ENCODE measurements at places on chromosomes 6 and 20.

DNA sequence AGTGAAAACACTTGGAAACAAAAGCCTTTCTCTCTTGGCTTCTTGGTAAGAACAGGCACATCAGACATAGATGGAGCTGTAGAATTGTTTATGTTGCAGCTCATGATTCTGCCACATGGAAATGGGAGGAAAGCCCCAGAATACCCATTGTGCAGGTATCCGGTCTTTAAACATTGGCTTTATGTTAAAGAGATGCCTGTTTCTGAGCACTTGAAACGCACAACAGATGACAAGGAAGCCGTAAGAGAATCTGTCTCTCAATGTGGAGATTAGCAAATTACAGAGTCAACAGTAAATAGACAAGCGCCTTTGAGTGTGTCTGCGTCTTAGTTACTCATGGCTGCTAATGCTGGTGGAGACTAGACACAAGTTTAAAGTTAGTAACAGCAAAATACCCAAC, 10.5 kb downstream of the TNFAIP3 start:
- no peak for DNase-seq

- DNase-seq, result peak; percentile 25
These were observed 4.0 kb upstream of the PTPN1 start for GRCh38 chr20:50506270-50506579.

- no peak for DNase-seq
These were observed 46.2 kb downstream of the EDN1 start for GRCh38 chr6:12336121-12336971.

GRCh38 chr6:102150549-102150948, 757.0 kb downstream of the GRIK2 start:
- DNase-seq, result no peak

GRCh38 chr20:31922588-31922987, 29.3 kb downstream of the PDRG1 start:
- no peak for DNase-seq

DNA sequence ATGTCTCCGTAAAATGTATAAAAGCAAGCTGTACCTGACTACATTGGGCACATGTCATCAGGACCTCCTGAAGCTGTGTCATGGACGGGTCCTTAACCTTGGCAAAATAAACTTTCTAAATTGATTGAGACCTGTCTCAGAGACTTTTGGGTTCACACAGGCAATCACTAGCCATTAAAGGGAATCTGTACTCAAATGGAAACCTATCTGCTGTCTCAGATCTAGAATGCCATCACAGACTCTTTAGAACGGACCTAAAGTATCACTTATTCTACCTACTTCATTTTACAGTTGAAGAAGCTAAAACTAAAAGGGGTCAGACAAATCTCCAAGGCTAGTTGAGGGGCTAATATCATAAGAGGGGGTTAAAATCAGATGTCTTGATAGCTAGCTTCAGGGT, 11.1 kb downstream of the SAMD3 start:
- no peak for DNase-seq

GRCh38 chr6:132368916-132369481, 32.3 kb downstream of the MOXD1 start:
- no peak for DNase-seq

GRCh38 chr6:162443101-162443500, 284.5 kb downstream of the PRKN start:
- DNase-seq, result no peak

- no peak for DNase-seq
These were observed 26.4 kb upstream of the FAM83C start for GRCh38 chr20:35318502-35319157.

DNA sequence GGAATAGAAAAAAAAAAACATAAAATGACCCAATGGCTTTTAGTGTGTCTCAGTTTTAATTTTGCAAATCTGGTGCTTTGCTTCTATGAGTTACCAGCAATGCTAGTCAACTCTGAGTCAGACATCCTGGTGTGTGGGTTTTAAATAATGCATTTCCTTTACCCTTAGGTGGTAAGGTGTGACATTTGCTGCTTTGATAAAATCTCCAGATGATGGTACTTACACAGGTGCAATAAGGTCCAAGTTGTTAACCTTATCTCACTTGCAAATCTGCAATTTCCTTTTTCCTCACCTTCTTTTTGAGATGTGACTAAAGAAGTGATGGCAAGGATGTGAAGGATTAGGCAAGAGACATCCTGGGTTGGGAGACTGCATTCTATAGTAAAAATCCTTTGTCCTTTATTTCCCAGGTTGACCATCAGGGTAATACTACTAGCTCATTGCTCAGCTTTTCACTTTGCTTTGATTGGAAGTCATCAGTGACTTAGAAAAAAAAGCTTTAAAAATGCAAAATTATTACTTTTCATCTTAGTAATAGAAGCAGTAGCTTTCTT, 818.5 kb upstream of the FLRT3 start:
- no peak for DNase-seq

- DNase-seq, result no peak
These were observed 20.7 kb downstream of the CST9L start for GRCh38 chr20:23547613-23548012.

DNA sequence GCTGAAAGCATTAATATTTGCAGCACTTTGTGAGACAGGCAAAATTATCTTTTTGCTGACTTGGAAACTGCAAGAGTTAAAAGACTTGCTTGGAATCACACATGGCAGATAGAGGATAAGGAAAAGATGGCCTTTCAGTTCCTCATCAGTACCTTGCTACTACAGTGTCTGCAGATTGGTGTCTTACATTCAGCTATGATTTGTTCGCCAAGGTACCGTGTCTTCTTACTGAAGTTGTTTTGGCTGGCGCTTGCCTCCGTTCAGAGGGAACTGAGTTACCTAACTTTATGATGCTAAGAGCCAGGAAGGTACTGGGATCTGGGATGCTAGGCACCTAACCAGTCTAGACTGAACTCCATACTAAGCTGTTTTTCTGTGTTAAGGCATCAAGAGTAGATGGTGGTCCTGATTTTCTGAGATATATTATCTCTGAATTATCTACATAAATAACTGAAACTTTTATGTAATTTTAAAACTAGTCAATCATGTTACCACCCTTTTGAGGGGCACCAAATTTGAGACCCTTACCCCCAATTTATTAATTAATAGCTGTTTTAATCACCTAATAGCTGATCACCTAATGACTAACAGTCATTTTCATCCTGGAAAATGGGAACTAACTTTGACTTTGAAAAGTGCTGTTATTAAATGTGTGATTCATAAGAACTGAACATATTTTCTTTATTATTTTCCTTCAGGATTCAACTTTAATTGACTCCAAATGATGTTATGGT, 2.5 kb downstream of the WTAP start:
- no peak for DNase-seq

GRCh38 chr6:68087399-68088133, 547.5 kb upstream of the ADGRB3 start:
- DNase-seq, result no peak

DNA sequence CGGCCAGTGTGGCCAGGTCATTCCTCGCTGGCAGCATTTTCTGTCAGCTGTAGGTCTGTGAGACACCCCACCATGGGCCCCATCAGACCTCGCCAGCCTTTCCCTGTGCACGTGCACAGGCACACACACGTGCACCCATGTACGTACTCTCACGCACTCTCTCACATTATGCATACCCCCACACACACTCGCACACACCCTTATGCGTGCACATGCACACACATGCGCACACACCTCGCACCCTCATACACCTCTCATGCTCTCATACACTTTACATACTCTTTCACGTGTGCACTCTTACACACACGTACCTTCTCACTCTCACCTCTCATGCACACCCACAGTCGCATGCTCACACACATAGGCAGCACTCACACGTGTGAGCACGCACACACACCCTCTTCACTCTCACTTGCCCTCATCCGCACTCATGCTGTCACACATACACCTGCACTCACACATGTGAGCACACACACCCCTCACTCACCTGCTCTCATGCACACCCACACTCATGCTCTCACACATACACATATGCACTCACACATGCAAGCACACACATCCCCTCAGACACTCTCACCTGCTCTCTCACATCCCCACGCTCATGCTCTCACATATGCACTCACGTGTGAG, 46.7 kb downstream of the SNX9 start:
- DNase-seq, result no peak

DNA sequence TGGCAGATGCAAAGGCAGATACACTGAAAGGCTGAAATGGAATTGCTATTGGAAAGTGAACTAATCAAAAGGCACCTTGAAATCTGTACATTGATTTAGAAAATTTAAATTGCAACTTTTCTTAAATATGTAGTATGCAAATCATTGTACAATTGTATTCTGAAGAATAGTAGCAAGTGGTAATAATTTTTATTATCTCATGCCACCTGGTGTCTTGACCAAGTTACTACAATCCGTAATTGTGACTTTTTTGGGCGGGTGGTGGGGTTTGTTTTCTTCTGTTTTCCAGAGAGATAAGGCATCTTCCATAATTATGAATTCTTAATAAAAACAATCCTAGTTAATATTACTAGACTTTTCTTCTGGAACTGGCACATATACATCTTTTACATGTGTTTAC, 12.5 kb upstream of the BCKDHB start:
- no peak for DNase-seq

GRCh38 chr6:134211297-134211696, 106.6 kb downstream of the SGK1 start:
- DNase-seq, result no peak

DNA sequence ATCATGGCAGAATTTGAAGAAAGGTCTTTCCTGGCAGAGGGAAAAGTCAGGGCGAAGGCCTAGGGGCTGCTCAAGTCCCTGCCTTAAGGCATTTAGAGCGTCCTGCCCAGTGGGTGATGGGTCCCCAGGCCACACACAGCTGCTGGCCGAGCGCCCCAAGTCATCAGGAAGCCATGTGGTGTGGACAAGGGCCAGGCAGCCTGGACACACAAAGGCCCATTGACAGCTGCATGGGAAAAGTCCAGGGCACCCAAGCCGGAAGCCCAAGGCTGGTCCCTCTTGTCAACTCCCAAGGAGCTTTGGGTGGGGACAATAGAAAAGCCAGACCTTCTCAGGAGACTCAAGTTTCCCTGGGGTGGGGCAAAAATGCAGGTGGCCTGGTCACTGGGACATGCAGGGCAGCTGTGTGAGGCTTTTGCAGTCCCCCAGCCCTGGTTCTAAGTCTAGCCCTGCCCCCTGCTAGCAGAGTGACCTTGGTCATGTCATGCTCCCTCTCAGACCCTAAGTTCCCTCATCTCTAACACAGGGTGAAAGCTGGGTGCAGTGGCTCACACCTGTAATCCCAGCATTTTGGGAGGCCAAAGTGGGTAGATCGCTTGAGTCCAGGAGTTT, 44.3 kb upstream of the PTGIS start:
- DNase-seq, result no peak

DNA sequence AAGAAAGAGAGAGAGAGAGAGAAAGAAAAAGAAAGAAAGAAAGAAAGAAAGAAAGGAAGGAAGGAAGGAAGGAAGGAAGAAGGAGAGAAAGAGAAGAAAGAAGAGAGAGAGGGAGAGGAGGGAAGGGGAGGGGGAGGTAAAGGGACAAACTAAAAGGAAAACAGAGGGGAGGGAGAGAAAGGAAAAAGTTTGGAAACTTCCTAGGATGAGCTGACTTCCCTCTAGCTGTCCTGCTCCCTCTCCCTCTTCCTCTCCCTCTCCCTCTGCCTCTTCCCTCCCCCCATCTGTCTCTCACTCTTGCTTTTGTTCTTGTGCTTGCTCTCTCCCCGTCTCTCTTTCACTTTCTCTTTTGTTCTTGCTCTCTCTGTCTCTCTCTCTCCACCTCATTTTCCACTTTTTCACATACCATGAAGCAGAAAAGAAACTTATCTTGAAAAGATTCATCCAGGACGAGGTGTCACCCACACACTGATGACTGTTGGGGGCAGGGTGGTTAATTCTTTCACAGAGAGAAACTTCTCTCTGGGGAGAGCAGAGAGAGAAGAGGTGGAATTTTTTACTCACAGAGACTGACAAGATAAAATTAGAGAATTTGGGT, 56.4 kb upstream of the DUSP22 start:
- DNase-seq, result no peak

- DNase-seq, result no peak
These were observed 234.0 kb upstream of the PLCB4 start for GRCh38 chr20:8834851-8835250.

GRCh38 chr20:32605167-32605656, 20.1 kb upstream of the NOL4L start:
- DNase-seq, result no peak

DNA sequence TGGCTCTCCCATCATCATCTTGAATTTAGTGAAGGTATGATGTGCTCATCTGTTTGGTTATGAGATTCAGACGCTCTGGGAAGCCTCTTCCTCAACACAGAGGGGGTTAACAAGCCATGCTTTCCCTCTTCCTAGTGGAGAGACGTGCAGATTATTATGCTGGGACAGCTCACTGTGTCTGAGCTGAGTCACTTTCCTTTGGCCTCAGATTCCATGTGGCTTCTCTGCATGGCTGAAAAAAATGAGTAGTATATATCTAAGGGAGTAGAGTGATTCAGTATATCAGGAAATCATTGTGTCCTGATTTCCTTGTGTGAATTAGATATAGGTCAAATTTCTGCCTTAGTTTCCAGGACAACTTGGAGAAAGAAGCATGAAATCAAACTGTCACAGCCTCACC, 52.6 kb downstream of the FIG4 start:
- no peak for DNase-seq

GRCh38 chr20:11780765-11781369, 136.8 kb upstream of the BTBD3 start:
- no peak for DNase-seq

GRCh38 chr20:58286729-58287128, 22.8 kb upstream of the RAB22A start:
- DNase-seq, result no peak

GRCh38 chr20:62752671-62753501, 43.4 kb upstream of the MRGBP start:
- no peak for DNase-seq

DNA sequence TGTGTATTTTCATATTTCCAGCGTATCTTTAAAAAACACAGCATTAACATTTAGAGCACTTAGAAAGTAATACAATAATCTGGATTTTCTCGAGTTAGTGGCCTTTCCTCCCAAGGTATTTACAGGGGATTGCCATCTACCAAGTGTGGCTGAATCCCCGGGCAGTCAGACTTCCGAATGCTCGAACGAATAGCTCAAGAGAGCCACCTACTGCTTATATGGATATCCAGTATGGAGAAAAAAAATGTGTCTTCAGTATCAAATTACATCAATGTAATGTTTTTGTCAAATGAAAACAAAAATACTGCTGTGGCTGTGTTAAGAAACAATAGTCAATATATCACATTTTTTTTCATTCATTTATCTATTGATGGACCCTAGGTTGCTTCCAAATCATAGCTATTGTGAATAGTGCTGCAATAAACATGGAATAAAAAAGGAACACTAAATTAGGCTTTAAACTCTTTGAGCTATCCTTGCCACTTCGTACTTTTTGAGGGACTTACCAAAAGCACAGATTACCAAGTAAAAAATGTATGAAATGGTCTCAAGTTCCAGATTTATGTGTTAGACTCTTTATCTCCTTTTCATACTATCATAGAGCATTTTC, 654.5 kb upstream of the PTCHD4 start:
- DNase-seq, result peak; percentile 38

GRCh38 chr6:113354204-113354895, 502.8 kb upstream of the MARCKS start:
- no peak for DNase-seq

DNA sequence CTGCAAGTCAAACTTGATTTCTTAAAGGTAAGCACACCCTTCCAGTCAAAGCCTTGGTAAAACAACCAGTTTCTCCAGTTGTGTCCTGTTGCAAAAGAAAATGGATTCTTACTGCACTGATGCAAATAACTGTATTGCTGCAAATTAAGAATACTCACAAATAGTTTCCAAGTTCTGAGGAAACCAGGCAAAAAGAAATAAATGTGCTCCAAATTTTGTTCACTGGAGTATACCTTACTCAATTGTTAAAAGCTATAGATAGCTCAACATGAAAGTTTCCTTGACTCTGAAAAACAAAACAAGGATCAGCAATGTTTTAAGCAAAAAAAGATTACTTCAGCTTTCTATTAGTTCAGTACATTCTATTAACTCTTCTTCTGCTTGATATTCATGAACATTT, 75.2 kb downstream of the SLC16A10 start:
- DNase-seq, result no peak
